ENCODE measurements at places on chromosomes 2 and 18.

GRCh38 chr18:77054288-77054605 lies 78.3 kb downstream of the MBP start:
- no peak for DNase-seq

GRCh38 chr18:35474884-35475283 lies 22.9 kb downstream of the INO80C start:
- DNase-seq, result no peak

DNA sequence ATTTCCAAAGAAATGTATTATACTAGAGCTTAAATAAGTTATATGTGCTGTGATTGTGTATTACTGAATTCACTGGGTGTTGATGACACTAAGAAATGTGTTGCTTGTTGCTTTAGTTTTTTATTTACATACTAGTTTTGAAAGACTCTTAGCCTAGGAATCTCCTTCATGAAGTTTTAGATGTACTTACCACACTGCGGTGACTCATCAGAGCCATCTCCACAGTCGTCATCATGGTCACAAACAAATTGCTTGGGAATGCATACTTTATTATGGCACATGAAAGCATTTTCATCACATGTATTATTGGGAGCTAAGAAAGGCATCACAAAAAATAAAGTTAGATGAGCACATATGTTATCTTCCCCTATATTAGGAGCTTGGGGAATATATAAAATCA lies 1624.2 kb downstream of the LRP1B start:
- no peak for DNase-seq

- DNase-seq, result no peak
Observed at GRCh38 chr18:24764766-24765165, 304.3 kb downstream of the HRH4 start.

GRCh38 chr2:145228506-145228905 lies 708.6 kb upstream of the ZEB2 start:
- no peak for DNase-seq

GRCh38 chr18:23995180-23995579 lies 19.4 kb upstream of the TTC39C start:
- DNase-seq, result no peak

DNA sequence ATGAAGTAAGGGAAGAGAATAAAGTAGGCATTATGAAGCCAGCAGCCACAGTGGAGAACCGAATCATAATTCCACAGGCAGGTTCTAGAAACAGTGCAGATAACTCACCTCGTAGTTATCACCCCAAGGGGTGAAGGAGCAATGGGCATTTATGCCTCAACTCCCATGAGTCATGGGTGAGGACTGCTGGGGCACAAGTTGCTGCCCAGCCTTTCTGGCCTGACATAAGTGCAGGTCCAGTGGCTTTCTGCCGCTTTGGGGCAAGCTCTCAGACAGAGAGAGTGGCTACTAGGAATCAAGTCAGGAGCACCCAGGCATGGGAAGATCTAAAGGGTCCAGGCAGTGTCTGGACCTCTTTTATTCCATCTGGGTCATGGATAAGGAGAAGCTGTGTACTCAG lies 149.8 kb downstream of the SUCLG1 start:
- no peak for DNase-seq

DNA sequence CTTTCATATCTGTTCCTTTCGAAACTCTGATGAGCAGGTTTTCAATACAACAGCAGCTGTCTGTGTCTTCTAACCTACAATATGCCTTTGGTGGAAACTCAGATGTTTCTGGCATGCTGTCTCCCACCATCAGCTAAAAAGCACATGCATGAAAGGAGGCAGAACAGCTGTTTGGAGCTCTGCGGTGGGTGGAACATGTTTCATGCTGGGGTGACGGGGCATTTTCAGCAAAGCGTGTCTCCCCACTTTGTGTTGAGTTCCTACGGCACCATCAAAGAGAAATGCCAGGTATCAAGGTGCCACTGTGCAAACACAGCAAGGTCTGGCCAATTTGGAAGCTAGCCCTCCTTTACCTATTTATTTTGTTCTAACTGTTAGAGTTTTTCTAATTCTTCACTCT lies 290.1 kb downstream of the CLIP4 start:
- peak; percentile 90 for DNase-seq

DNA sequence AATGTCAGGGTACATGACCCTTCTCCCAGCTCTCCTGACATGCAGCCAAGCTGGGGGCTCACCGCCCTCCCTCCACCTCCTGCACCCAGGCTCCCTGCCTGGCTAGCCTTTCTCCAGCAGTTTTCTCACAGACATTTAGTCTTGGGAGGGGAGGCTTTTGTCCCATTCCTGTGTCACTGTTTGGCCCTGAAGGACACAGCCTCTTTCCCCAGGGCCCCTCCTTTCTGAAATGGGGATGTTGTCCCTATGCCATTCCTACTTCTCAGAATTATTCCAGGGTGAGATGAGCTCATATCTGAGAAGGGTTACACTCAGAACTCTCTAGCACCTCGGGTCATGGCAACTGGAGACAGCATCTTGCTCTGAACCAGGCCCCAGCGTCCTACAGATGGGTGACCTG lies 47.3 kb upstream of the MRPL33 start:
- DNase-seq, result no peak

Measured in NCI-H1694 (cell line).